ENCODE measurements at places on chromosomes 11 and 22.

DNA sequence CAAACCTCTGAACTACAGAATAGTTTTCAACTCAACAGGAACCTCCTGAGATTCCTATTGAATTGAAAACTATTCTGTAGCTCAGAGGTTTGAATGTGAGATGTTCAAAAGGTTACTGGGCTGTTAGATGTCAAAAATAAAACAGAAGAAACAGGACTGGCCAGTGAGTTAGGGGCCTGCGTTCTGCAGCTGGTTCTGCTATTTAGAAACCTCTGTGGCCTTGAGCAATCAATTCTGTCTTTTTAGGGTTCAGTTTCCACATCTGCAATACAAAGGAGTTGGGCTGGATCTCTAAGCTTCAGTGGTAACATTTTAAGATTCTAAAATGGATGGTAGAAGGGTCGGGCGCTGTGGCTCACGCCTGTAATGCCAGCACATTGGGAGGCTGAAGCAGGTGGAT is 55.8 kb downstream of the CLMP start:
- DNase-seq, result no peak

DNA sequence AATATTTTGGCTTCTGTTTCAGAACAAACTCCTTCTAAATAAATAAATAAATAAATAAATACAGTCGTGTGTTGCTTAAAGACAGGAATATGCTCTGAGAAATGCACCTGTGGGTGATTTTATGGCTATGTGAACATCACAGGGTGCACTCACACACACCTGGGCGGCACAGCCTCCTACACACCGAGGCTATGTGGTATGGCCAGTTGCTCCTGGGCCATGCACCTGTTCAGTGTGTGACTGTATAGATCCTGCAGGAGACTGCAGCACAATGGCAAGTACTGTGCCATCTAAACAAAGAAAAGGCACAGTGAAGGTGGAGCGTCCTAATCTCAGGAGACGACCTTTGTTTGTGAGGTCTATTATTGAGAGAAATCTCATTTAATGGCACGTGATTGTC is 1281.1 kb downstream of the TBC1D22A start:
- DNase-seq, result no peak

DNA sequence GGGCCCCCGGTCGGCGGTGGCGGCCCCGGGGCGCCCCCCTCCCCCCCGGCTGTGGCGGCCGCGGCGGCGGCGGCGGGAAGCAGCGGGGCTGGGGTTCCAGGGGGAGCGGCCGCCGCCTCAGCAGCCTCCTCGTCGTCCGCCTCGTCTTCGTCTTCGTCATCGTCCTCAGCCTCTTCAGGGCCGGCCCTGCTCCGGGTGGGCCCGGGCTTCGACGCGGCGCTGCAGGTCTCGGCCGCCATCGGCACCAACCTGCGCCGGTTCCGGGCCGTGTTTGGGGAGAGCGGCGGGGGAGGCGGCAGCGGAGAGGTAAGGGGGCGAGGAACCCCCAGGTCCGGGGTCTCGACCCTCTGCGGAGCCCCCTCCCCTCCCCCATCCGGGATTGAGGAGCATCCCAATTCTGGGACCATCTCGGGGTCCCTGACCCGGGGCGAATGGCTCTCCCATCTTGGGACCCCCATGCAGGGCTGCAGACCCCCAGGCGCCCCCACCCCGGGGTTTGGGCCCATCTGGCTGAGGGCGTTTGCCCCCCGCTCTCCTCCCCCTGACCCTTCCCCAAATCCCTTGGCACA is 431 bp downstream of the KMT2A start:
- no peak for DNase-seq

DNA sequence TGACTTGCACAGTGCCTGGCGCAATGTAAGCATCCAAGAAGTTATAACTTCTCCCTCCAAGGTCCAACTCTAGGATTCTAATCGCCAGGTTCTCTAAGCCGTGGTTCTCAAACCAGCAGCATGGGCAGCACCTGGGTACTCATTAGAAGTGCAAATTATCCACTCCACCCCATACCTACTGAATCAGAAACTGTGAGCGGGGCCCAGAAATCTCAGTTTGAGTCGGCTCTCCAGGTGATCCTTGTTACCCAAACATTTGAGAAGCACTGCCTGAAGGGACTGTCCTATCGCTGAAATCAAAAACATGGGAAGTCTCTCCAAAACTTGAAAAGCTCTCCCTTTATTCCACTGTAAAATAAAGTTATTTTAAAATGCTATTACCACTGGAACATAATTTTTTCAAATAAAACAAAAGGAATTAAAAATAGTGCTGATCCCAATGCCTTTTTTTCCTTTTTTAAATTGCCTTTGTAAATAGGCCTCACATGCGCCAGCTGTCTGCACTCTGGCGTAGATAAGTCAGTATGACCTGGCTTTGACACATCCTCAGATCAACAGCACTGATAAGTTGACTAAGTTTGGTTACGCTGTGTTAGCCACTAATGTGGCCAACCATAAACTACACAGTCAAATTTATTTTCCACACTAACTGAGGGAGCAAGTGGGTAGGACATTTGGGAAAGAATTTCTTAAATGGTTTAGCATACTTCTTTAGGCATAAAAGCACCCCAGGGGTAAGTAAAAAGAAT is 8.4 kb upstream of the CTR9 start:
- DNase-seq, result peak; percentile 46

Data from CD4-positive, alpha-beta T cell treated with Interleukin-12 subunit alpha and Interleukin-12 subunit beta, for 1 hour (primary cell).